ENCODE measurements at places on chromosomes 6 and 20.

DNA sequence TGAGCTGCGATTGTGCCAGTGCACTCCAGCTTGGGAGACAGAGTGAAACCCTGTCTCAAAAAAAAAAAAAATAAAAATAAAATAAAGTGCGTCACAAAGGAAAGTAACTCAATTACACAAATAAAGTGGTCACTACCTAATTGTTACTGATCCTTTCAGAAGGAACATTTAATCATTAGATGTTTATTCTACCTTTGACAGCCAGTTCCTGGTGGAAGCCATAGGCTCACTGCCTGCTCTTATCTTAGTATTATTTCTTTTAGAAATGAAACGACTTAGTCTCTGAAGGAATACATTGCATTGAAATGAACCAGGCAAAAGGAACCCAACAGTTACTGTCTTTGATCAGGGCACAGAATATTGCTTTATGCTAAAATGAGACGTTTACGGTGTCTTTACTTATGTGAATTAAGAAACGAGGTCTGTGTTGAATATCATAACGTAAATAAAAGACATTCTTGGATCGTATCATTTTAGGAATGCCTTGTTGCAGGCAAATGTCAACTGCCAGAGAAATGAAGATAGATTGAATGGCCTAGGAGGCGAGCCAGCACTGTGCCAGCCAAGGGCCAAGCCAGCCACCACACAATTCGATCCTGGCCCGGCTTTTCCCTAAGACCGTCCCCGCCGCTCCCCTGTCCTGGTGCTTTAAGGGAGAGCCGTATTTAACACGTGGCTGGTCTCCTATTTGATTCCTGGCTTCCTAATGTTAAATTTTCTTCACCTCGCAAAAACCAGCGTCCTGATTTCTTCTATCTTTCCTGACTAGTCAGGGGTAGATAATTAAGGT, 136.7 kb upstream of the GMDS start:
- DNase-seq = no peak

DNA sequence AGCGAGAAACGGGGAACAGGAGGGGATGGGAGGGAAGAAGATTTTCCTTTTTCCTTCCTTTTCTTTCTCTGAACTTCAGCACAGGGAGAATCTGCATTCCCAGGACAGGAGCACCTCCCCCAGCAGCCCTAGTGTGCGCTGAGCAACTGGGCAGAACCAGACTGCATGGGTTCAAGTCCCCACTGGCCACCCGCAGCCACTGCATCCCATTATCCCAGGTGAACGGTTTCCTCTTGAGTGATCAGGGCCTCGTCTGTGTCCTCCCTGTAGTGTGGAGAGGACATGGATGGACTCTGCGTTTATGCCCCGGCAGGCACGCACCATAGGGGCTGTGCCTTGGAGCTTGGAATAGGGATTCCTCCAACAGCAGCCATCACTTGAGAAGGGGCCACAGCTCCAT, 53.0 kb downstream of the ANKRD60 start:
- no peak for DNase-seq

GRCh38 chr6:70270287-70271005, 32.4 kb downstream of the COL9A1 start:
- no peak for DNase-seq

- no peak for DNase-seq
Measured at GRCh38 chr6:34237316-34237721, 646 bp downstream of the HMGA1 start.

DNA sequence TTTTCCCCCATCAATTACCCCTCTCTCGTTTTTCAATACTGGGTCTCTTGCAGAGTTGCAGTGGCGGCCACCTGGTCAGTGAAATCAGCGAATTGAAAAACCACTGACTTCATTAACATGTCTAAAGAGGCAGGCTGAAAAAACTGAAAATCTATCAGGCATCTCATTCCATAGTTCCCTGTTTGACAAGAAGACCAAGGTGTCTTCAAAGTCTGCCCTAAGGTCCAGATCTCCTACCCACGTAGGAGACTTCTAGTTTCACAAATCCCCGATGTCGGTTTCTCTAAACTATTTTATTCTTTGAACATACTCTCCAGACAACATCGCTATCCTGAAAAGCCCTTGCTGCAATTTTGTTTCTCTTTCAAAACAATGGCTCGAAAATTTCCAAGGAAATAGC, 796 bp upstream of the TUBB start:
- DNase-seq = no peak

- DNase-seq = no peak
Measured at GRCh38 chr6:25334793-25335192, 55.6 kb downstream of the CARMIL1 start.

DNA sequence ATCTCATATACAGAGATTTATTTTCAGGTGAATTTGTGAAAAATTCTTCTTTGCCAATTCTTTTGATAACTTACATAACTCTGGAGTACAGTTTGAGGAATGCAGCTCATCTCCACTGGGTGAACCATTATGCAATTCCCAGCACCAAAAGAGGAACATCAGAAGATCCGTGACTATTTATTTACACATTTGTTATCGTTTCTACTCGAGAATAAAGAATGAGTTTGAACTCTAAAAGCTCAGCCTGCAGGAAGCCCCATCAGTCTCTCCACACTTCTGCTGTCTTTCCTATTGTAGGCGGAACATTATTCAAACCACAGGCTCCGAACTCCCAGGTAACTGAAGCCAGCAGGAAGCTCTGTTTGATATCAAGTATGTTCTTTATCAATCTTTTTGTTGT, 95.9 kb upstream of the IFNGR1 start:
- no peak for DNase-seq

GRCh38 chr6:1231941-1232340, 80.0 kb upstream of the FOXQ1 start:
- no peak for DNase-seq

DNA sequence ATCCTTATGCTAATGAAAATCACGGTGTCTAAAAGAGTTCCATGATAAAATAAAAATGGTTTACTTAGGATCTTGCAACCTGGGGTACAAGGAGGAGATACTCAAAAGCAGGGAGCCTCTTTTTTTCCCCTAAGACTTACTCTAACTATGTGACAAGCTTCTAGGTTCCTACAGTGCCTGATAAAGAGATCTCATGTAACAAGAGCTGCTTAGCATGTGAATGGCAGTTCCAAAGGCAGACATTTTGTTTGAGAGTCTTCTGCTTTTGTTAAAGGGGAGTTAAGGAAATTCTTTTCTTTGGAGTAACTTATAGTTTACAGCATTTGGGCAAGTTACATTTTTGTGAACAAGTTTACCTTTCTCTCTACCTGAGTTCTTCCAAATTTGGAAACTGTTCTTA, 945.8 kb upstream of the ADGRB3 start:
- no peak for DNase-seq

GRCh38 chr6:114376611-114377175, 33.9 kb upstream of the HS3ST5 start:
- DNase-seq = no peak

Data from cortex of kidney (tissue), 1 donor.